ENCODE measurements at places on chromosomes 2 and 18.

GRCh38 chr2:120850551-120850950 is 114.9 kb downstream of the GLI2 start:
- no peak for DNase-seq

DNA sequence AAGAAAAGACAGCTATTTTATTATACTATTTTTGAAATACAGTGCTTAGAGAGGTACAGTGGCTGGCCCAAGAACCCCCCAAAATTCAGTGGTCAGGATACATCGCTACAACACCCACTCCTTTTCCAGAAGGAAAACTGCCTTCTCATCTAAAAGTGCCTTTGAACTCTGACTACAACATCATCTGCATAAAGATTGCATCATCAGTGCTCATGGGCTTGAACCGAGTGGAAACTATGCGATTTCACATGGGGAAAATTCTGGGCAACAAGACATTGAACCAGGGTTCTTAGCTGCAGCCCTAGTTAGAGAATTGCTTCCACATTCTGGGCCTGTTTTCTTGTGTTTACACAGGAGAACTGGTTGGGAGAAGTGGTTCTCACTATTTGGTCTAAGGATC is 294.6 kb upstream of the SLC14A2 start:
- no peak for DNase-seq

DNA sequence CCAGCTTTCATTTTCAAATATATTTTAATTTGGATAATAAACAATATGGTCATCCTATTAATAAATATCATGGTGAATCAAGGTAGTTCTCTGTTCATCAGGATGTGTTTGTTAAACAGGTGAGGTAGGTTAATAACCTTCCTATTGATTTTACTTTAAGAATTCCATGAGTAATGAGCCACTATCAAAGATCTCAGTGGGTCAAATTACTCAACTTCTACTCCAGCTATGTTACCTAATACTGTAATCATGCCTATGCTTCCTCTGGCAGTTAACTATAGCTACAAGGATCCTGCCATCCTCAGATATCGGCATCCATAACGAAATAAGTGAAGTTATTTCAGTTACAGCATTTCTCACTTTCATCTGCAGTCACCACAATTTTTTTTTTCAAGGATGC is 289.6 kb upstream of the SLC8A1 start:
- no peak for DNase-seq

DNA sequence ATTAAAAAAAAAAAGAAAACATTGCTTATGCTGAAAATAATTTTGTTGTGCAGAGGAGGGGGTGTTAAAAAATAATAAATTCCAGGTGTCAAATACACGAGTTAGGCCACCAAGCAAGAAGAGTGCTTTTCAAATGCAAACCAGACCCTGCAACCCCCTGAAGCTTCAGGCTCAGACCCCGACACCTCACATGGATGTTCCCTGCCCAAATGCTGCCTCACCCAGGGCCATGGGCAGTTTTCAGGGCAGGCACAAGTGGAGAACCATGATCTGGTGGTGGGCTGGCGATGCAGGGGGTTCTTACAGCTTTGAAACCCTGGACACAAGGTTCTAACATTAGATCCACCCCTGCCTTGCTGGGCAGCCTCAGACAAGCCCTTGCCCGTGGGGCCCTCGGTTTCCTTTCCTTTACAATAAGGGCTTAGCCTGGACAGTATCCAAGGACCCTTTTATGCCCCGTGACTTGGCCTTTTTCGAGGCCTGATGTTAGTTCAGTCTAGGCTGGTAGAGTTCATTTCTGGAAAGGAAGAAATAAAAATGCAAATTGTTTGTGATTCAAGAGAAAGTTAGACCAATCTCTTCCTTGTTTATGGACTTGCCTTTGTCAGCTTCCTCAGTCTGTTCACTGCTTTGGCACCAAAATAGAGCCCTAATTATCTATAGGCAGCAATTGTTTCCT is 168.7 kb downstream of the DDX1 start:
- DNase-seq = no peak

DNA sequence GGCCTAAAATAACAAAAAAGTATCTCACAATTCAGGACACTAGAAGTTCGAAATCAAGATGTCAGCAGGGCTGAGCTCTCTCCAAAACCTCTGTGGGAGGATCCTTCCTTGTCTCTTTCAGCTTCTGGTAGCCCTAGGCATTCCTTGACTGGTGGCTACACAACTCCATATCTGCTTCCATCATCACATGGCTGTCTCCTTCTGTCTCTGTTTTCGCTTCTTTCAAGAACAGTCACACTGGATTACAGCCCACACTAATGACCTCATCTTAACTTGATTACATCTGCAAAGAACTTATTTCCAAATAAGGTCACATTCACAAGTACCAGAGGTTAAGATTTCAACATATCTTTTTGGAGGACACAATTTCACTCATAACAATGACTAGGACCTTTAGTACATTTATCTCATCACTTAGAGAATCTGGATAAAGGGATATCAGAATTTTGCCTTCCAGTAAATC is 275.2 kb downstream of the IRS1 start:
- DNase-seq = no peak

GRCh38 chr2:240467659-240468302 is 32.3 kb downstream of the GPC1 start:
- no peak for DNase-seq

Measured in stimulated activated CD4-positive, alpha-beta T cell treated with anti-CD3 and anti-CD28 coated beads, Interleukin-12 subunit alpha, Interleukin-12 subunit beta, amount 100 ng/mL, for 48 hours (primary cell).